GM06990 (cell line): ENCODE measurements at places on chromosomes 2 and 18.

DNA sequence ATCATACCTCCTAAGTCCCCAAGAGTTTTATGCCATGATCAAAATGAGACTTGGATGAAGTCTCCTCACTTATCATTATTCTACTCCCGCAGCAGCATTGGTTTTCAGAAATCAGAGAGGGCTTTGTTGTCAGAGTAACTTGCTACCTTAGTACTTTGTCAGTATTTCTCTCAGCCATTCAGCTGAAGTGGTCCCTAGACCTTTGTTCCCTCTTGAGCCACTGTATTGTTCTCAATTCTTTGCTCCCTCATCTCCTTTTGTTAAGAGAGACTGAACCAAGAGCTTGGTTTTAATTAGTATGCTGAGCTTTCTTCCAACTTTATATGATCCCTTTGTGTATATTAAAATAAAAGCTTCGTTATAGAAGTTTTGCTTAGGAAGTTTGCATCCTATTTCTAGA, 133.4 kb downstream of the DOCK10 start:
- DNase-seq: no peak

DNA sequence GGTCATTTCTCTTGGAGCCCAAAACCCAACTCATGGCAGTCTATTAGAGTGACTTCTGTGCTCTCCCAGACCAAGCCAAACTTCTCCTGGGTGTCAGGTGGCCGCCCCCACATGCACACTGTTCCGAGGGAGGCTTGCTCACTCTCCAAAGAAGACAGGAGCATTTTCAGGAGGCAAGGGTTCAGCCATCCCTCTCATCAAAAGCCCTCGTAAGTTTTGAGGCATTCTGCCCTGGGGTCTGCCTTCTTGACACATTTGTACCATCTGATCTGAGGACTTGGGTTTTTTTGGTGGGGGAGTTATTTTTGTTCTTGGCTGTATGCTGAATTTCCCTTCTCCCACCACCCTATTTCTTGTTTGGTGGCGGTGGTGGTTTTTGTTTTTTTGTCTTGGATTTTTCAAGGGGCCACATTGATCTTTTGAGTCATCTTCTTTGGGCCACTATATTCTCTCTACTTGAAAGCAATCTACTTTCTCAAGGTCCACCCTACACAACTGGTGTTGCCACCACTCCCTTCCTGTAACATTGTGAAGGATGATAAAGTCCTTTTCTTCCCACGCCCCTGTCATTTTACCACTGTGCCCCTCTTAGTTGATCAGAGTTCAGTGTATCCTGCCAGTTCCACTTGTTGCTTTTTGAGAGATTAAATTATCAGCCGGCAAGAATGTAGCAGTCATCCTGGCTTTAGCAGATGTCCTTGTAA, 255.8 kb downstream of the CYP26B1 start:
- no peak for DNase-seq

DNA sequence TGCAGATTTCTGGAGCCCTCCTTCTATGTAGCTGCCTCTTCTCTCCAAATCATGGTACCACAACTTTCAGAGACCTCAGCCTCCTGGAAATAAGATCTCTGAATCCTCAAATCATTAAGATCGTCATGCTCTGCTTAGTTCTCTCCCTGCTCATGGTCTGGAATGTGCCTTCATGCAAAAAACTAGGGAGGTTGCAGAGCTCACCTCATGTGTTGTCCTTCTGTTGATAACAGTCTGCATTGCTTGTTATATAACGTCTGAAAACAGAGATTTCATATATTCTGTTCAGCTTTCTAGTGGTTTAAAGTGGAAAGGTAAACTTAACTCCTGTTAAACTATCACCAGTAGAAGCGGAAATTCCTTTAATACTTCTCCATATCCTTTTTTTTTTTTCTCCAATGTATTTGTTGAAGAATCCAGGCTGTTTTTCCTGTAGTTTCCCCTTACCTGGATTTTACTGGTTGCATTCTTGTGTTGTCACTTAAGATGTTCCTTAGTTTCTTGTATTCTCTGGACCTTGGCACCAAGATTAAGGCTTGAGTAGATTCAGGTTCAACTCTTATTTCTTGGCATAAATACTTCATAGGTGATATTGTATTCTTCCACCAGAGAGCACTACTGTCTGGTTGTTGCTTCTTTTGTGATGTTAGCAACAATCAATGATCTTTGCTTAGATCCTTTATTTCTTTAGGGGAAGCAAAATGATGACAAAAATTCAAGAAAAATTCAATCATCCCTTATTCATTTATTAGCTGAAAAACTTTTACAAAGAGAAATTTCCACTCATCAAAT, 211.3 kb downstream of the LOXHD1 start:
- DNase-seq: no peak

GRCh38 chr2:184599054-184599871, 934 bp downstream of the ZNF804A start:
- DNase-seq: no peak

- DNase-seq: no peak
Observed at GRCh38 chr18:33470216-33470615, 29.7 kb upstream of the CCDC178 start.

DNA sequence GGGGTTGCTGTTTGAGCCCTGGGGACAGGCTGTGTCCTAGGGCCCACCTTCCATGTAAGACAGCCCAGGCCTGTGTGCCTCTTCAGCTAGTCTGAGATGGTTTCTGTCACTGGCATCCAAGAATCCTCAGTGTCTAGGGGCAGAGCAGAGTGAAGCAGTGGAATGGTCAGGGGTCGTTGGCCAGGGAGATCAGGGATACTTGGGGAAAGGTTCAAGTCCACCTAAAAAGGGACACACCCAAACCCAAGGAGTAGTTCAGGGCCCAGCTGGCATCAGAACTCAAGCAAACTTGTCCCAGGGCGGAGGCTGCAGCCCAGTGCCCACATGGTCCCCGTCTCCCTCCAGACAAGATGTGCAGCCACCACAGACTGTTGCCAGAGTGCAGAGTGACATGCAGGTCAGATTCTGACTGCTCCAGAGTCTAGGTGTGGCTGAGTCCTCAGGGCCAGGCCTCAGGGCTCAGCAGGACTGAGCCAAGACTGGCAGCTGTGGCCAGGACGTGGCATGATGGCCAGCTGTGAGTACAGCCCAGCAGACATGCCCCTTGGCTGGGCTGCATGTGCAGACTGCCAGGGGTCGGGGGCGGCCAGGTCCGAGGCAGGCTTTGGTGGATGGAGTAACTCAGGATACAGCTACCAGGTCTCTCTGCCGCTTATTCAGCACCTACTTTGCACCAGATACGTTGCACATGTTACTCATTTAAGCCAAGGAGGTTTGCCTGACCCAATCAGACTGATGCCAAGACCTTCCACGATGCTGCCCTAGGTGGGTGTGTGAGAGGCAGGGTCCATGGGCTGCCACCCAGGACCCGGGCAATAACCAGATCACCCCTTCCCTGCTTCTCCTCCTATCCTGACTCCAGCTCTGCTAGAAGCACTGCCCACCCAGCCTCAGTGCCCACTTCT, 146.6 kb downstream of the SMAD7 start:
- DNase-seq: no peak

DNA sequence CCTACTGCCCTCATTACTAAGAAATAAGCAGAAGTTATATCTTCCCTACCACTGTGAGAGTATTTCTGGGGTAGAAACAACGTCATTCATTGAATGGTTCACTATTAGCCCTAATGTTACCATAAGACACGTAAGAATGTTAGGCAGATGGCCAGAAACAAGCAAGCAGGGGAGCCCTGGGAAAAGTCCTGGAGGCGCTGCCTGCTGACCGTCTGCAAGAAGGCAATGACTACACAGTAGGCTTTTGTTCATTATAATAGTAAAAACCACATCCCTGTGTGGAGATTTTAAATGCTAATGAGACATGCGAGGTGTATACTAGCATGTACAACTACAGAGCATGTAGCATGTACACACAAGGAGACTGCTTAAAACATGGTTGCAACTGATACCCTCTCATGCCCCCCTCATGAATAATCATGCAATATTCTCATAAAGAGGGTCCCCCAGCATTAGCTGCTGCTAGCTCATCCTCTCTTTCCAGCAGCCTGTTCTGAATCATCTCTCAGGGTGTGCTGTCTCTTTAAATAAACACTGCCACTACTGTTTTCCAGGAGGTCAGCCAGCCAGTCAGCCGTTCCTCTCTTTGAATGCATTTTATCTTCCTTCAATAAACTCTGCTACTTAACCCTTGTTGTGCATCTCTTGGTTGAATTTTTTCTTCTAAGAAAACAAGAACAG, 23.6 kb downstream of the SUCLG1 start:
- DNase-seq: no peak

DNA sequence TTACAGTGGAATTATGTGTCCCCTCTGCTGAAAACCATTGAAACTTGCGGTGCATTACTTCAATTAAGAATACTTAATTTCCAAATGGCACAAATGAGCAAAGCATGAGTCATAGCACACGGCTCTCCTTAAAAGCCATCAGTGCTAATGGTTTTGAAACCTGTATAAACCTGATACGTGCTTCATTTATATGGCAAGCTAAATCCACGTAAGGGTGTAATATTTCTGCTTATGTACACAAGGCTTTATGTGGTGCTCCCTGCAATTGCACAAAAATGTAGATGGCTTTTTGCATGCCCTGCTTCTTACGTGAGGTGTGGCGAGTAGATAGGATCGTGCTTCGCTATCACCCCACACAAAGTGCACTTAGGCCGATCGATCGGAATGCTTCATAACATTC, 840.9 kb downstream of the GALR1 start:
- no peak for DNase-seq

DNA sequence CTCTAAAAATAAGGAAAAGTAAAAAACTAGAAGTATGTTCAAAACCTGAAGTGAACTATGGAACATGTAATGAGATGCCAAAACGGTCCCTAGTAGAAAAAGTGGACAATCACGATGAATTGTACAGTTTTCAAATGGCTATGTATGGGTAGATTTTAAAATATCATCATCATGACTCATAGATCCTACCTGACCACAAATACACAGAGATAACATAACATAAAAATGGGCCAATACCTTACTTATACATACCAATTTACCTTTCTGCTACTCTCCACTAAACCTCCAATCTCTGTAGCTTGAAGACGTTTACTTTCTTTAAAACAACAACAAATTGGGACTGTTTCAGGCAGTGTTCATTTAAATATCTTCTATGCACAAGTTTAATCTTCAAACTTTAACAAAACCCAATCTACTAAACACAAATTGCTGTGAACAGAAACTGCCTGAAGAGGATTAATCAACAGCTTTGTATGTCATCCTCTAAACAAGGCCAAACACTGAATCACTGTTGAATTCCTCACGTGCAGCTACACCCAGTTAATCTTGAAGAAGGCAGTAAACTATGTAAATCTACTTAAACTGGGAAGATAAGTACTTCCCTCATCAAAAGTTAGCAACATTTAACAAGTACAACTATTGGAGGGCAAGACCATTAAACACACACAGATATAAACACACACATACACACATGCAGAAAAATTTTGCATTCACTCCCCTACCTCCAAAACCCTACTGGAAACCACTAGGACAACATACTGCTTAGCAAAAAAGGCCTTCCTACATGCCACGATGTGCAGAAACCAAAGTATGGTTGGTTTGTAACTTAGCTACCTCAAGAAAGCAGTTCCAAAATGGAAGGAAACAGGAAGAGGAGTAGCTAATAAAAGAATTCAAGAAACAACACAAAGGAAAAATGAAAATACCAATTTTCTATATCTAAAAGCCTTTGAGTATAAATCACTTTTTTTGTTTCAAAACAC, 90.3 kb downstream of the RBMS1 start:
- DNase-seq: no peak

DNA sequence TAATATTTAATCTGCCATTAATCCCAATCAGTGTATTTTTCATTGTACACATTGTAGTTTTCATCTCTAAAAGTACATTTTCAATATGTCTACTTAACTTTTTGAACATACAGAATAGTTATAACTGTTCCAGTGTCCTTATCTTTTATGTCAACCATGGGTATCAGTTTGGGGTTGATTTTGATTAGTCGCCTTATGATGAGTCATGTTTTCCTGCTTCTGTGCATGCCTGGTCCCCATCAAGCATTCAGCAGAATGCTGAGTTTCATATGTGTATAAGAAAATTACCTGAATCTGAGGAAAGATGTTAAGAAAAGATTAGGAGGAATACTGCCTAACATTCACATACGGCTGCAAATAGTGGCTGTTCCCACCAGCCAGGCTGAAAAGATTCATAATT, 17.7 kb downstream of the SPDYA start:
- DNase-seq: no peak

DNA sequence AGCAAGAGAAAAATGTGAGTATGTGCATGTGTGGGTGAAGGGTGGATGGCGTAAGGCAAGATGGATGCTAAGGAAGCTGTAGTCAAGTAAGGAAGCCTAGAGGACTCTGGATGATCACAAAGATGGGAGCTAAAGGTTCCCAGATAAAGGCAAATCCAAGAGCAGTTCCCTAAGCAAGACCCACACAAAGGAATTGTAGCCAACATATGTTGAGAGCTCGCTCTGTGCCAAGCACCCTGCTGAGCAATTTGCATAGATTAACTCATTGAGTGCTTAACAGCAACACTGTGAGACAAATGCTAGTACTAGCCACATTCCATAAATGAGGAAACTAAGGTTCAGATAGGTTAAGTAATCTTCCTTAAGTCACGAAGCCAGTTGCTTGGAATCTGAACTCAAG, 132.6 kb downstream of the C1D start:
- no peak for DNase-seq

DNA sequence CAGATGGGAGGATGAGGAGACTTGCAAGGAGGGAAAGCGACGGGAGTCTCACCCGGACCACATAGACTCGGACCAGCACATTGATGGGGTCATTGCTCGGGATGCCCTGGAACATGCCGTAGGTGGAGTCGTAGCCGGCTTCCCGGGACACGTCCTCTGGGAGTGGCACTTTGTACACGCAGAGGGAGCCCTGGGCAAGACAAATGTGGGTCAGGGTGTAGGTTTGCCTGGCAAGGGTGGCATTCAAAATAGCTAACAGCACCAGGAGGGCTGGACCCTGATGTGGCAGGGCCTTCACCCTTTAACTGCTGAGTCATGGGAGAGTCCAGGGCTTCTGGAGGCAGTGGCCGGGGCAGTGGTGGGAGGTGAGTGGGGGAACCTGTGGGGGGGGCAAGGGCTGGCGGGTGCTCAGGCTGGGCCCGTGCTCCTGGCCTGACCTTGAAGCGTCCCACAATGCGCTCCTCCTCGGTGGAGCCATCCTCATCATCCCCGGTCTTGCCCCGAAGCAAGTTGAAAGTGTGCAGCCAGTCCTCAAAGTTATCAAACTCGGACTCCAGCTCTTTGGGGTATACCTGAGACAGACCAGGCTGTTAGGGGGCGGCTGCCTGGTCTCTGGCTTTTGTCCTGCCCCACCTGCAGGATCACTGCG, 11.1 kb downstream of the OTOF start:
- DNase-seq: no peak

GRCh38 chr2:165700531-165700930, 93.5 kb downstream of the GALNT3 start:
- no peak for DNase-seq

DNA sequence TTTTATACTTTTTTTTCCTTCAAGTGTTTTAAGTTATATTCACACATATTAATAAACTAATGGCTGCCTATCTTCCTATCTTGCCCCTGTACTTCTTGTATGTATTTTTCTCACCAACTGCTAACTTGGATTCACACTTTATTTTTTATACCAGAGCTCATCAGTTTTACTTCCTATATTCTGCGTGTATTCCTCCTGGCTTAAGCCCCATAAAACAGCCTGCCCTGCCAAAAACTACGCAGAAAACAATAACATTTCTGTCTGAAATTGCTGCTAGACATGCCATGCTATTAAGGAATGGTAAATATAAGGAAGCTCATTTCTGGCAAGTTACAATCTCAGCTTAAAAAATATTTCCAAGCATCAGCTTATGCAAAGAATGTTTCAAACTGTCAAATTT, 172.3 kb downstream of the UBE2E3 start:
- DNase-seq: no peak
